Activated naive CD8-positive, alpha-beta T cell treated with anti-CD3 and anti-CD28 coated beads for 36 hours (primary cell): ENCODE measurements at places on chromosomes 16 and 17.

- DNase-seq, result no peak
These were observed 177.2 kb downstream of the TMEM132E start for GRCh38 chr17:34756637-34757021.

DNA sequence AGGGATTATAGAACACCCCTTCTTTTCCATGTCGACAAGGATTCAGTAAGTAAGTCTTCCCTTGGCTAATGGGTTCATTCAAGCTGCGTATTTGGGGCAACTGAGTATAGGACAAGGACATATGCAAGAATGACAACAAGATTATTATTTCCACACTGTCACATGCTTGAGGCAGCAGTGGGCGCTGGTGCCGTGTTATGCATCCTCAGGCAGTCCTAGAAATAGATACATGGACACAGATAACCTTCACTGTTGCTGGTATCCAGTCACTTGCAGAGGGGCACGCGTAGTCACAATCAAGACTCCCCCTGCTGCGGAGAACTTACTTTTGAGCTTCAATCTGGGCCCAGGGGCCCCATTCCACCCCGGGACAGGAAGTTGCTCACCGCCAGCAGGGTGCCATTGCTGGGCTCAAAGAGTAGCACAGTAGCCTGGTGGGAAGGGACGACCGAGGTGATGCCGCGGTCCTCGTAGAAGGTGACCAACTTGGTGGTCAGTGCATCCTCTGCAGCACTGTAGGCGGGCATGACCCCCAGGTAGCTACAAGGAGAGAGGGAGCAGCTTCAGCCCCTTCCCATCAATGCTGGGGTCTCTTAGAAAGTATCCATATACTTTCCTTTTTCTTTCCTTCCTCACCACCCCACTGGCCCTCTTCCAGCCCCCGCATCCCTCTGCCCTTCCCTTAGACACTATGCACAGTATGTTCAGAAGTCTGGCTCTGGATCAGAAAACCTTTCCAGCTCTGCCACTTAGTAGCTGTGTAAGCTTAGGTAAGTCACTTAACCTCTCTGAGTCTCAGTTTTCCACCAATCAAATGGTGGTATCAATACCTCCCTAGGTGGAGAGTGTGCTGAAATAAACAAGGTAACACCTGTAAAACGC is 804 bp downstream of the CRYM start:
- no peak for DNase-seq

GRCh38 chr17:30212750-30213149 is 22.7 kb downstream of the SLC6A4 start:
- DNase-seq, result no peak

DNA sequence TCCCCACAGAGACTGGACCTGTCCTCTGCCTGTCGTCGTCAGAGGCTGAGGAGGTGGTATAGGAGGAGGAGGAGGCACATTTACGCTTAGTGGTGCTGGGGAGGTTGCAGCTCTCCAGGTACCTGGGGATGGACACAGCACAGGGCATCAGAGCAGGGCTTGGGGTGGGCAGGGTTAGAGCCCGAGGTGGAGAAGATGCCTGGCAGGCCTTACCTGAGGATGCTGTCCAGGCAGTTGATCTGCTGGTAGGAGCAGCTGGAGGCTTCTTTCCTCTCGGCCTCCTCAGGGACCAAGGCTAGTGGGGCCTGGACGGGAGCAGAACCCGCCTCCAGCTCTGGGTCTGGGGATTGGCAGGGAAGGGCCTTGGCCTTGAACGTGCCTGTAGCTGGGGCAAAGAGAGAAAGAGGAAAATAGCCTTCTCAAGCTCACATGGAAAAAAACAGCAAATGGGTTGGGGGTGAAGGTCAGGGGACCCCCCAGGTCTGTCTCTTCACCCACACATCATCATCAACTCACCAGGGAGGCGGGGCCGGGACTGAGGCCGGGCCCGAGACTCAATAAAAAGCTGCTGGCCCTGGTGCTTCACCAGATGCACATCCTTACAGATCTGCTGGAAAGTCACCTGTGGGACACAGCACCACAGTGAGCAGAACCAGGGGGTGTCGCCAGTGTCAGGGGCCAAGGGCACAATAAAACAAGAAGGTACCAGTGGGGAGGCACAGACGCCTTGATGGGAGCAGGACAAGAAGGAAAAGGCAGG is 5.6 kb downstream of the PER1 start:
- DNase-seq, result no peak

DNA sequence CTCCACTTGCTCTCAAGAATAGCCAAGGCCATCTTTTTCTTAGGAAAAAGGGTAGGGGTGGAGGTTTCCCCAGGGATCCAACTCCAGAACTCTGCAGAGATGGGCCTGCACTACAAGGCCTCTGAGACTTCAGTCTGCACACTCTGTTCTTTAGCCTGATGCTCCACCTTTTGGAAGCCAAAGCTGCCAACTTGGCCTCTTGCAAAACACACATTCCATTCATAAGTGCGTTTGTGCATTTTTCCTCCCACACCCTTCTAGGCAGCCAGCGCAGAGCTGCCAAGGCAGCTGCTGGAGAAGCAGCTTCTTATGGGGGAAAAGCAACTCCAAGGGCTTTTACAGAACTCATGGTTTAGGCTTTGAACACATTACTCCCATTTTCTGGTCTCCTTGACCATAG is 45.3 kb downstream of the REXO5 start:
- DNase-seq, result no peak

GRCh38 chr17:27450416-27450815 is 5.8 kb upstream of the KSR1 start:
- DNase-seq, result no peak

DNA sequence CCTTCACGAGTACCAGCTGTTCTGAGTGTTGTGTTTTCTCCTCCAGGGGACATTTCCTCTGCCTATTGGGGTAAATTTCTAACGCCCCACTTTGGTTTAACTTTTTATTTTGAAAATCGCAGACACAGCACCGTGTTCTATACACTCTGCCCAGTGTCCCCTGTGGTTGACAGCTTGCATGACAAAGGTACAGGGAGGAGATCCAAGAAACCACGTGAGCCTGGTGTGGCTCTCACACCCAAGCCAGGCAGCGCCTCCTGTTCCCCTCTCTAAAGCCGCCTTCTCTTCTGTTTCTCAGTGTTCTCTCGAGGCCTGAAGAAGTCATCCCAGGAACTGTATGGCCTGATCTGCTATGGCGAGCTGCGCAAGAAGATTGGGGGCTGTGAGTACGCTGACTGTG is 25.4 kb downstream of the CRAMP1 start:
- no peak for DNase-seq

DNA sequence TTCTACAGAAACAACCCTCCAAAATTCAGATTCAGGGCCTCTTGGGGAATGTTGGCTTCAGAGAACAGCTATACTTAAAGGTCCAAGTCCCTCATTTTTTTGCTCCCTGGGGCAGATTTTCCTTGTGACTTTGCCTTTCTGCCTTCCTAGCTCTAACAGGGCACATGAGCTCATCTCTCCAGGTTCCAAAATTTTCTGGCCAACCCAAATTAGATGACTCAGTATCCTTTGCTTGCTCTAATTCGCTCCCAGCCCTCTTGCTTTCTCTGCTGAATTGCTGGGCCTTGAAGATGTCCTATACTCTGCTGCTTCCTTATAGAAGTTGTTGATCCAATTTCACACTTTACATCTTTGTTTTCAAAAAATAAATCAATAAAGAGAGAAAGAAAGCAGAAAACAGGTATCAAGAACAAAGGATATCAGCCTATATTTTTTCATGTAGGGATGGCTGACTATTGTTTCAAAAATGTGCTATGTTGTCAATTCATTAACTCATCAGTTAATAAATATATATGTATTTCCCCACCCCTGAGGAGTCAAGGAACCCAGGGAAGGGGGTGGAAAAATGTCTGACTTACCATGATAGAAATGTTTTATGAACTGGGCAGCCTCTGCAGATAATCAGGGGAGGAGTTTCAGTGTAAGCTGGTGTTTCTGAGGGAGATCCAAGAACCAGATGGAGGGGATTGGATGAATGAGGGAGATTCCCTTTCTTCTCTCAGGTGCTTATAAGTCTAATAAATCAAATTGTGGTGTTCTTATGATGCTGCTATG is 1.0 kb upstream of the KRTAP4-2 start:
- DNase-seq, result no peak

- DNase-seq, result no peak
These were observed 31.8 kb downstream of the TNRC6C start for GRCh38 chr17:77990301-77990700.

DNA sequence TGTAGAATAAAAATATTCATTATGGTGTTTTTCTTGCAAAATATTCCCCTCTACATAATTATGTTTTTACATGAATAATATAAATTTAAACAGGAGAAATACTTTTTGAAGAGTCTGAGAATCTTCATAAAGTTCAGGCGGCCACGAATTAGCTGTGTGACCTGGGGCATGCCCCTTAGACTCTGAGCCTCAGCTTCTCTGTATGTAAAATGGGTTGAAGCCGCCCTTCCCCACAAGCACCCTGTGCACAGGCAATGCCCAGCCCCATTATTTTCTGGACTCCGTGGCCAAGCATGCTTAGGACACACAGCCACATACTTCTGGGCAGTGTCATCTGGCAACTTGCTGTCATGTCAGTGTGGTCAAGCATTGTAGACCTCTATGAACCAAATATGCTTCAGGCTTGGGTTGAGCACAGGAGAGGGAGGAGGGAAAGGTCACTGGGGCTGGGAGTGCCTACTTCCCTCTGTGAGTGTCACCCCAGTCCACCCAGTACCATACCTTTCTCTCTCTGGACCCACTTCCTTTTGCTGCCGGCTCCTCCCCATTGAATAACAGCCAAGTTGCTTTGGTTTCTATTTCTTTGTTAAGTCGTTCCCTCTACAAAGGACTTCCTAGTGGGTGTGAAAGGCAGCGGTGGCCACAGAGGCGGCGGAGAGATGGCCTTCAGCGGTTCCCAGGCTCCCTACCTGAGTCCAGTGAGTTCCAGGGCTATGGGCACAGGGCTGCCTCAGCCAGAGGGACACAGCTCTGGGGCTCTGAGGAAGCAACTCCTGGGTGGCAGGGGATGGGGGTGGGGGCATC is at the start of gene LGALS9:
Gene LGALS9 (plus strand): TSS at position 582 of the 804 bp plus-strand sequence. CDS start 78 bp downstream, at position 660.
- peak; percentile 21 for DNase-seq

- DNase-seq, result peak; percentile 12
These were observed 1.7 kb downstream of the RAD51D start for GRCh38 chr17:35117984-35118383.

GRCh38 chr16:79691007-79691406 is 90.5 kb upstream of the MAF start:
- DNase-seq, result no peak

DNA sequence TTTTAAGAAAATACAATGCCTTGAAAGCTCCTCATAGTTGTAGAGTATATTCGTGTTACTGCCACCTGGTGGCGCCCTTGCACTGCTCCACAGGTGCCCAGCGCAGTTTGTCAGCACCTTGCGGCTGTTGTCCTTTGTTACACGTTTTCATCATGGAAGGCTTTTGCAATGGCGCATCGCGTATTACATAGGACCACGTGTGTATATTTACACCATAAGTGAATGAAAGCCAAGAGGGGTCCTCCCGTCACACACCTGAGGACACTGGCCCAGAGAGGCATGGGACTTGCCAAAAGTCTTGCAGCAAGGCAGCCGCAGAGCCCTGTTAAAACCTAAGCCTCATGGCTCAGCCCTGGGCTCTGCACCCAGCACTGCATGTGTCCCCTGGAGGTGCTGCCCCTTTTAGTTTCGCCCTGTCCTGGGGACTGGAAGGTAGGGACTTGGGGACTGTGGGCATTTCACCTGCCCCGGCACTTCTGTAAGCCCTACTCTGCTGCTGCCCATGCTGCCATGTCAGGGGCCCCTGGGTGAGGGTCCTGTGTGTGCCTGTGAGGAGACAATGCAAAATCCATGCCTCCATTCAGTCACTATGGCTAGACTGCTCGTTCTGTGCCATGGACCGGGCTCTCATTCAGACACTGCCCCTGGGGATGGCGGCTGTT is 24.3 kb downstream of the POLR3E start:
- peak; percentile 63 for DNase-seq

DNA sequence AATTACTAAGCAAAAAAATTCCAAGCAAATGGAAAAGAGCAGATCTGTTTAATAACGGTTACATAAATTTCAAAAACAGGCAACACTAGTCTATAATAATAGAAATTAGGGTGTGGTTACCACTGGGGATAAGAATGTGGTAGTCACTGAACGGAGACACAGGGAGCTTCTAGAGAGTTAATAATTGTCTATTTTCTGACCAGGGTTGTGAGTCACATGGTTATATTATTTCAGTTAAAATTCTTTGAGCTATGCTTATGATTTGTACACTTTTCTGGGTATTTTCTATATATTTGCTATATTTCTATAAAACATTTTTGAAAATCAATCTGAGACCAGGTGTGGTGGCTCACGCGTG is 433.9 kb upstream of the MAF start:
- no peak for DNase-seq

DNA sequence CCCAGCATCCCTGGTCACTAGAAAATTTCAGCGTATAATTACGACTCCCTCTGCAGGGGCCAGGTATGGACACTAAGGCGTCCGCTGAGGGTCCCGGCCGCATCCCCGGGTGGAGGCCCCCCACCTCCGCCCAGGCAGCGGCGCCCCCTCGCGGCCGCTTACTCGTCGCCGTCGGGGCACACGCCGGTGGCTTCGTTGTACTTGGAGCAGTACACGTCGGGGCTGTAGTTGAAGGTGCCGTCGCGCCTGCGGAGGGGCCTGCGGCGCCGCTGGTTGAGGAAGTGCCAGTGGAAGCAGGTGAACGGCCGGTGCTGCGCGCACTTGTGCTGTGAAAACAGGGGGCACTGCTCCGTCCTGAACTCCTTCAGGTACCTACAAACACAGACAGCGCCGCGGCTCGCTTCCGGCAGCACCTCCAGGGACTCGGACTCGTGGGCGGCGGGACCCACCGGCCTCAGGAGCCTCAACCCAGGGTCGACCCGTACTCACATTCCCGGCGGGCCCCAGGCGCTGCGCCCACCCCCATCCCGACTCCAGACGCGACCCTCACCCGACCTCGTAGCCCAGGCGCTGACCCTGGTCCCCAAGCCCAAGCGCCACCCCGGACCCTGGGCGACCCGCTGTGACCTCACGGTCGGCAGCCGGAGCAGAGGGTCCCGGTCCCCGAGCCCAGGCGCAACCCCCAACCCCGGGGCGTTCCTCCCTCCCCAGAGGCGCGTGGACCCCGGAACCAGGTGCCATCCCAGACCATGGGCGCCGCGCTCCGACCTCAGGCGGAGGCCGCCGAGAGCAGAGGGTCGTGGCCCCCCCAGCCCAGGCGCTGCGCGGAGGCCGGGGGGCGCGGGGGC is 596 bp downstream of the UNKL start:
- DNase-seq, result peak; percentile 80

DNA sequence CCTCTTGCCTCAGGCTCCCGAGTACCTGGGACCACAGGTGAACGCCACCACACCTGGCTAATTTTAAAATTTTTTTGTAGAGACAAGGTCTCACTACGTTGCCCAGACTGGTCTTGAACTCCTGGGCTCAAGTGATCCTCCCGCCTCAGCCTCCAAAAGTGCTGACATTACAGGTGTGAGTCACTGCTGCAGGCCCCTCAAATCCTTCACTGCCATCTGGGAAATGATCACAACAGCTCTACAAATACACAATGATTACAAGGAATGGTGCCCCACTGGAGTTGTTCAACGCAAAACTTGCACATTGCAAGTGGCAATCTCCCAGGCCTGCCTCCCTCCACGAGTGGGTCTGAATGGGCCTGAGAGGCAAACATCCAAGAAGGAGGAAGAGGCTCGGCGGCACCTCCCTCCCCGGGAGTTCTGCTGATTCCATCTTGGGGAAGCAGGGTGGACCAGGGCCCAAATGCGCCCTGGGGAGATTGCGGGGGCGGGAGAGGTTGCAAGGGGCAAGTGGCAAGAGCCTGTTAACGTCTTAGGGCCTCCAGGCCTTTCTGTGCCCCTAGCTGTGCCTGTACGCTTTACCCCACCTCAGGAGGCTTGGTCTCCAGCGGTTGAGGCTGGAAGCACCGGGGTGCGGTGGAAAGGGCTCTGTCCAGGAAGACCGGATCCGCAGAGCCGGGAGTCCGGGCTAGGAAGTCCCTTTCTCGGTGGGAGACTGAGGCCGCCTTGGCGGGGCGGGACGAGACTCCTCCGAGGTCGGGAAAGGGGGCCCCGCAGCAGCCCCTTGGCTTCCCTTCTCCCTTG is 656 bp upstream of the IGFBP4 start:
- no peak for DNase-seq
